AG04450 (cell line): ENCODE measurements at places on chromosomes 16 and 17.

DNA sequence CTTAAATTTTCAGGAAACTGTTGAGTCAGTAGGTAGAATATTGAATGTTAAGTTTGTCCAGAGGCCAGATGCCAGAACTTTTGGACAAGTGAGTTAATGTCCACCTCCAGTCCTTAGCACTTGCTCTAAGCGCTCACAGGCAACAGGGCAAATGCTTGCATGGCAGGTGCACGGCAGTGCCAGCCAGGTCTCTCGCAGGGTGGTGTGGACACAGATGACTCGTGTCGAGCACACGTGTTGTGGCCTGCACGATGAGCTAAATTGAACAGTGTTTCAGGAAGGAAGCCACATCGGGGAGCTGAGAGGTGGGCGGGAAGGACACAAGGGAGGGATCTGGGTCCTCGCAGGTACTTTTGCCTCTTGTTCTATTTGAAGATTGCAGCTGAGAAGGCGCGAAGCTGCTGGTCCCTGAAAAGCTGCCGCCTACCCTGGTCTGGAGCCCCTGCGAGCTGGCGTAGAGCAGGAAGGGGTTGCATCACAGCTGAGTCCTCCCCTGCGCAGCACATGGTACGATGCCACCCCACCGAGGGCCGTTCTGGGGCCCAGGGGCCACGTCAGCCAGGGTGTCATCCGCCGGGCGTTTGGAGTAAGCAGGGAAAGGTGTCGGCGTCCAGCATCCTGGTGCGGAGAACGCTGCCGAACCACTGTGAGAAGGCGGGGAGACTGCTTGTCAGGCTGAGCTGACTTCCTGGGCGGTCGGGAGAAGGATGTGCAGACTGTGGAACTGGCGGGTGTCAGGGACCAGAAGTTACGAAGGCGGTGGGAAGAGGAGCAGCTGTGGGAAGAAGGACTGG lies 6.3 kb downstream of the RAB40C start:
- DNase-seq, result no peak

- DNase-seq, result no peak
These were observed 27.9 kb upstream of the C16orf95 start for GRCh38 chr16:87344931-87345631.

DNA sequence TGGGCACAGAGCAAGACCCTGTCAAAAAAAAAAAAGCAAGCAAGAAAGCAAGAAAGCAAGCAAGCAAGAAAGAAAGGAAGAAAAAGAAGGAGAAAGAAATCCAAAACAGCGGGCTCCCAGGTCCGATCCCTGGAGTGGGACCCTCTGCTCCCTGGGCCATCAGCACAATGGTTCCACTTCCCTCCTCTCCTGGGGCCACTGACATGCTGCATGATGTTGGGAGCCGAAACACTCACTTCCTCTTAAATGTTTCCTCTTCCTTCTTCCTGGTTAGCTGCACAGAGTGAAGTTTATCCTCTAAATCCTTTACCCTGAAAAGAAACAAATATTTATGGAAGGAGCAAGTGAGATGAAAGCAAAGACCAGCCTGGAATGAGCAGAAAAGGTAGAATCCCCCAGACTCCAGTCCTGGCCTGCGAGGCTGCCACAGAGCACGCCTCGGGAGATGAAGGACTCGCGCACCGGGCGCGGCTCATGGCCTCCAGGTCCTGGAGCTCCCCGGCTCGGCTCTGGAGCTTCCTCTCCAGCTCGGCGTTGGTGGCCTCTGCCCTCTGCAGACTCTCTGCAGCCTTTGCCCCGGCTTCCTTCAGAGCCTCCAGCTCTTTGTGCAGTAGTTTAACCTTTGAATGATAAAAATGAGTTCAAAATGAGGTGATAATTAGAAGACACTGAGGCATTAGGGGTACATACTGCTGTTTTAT lies 19.0 kb downstream of the CCDC57 start:
- no peak for DNase-seq

GRCh38 chr16:52549011-52549692 lies 2.2 kb upstream of the TOX3 start:
- no peak for DNase-seq

- DNase-seq, result no peak
These were observed 19.3 kb downstream of the SOCS1 start for GRCh38 chr16:11236461-11237254.

DNA sequence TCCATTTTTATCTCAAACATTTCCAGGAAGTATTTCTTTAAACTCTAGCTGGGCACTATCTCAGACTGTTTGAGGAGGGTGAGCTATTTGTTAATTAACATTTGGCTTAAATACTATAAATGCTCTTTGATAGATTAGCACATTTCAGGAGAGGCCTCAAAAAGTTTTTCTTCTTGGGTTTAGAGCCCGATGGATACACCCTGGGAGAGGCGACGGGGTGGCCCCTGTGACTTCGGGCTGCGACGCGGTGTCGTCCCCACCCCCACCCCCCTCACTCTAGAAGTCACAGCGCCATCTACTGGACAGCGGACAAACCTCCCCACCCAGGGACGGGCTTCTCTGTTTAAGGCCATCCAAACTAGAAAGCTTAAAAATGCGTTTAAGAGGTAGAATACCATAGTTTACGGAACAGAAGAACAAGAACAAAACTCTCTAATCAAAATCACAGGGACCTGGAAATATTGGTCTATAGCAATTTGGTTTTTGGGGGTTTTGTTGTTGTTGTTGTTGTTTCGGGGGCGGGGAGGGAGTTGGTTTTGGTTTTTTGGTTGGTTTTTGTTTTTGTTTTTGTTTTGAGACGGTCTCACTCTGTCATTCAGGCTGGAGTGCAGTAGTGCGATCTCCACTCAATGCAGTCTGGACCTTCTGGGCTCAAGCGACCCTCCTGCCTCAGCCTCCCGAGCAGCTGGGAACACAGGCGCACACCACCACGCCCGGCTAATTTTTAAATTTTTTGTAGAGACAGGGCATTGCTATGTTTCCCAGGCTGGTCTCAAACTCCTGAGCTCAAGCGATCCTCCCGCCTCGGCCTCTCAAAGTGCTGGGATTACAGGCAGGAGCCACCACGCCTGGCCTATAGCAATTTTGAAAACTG lies 254.4 kb downstream of the C16orf95 start:
- DNase-seq, result no peak

DNA sequence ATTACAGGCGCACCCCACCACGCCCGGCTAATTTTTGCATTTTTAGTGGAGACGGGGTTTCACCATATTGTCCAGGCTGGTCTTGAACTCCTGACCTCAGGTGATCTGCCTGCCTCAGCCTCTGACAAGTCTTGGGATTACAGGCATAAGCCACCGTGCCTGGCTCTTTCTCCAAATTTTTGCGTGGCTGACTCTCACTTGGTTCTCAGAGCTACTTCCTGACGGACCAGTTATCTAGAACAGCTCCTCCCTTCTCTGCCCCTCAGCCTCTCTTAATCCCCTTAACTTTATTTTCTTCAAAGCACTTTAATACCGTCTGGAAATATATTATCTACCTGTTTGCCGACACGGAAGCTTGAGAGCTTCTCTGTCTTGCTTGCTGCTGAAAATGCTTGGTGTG lies 4.2 kb downstream of the YPEL2 start:
- no peak for DNase-seq

DNA sequence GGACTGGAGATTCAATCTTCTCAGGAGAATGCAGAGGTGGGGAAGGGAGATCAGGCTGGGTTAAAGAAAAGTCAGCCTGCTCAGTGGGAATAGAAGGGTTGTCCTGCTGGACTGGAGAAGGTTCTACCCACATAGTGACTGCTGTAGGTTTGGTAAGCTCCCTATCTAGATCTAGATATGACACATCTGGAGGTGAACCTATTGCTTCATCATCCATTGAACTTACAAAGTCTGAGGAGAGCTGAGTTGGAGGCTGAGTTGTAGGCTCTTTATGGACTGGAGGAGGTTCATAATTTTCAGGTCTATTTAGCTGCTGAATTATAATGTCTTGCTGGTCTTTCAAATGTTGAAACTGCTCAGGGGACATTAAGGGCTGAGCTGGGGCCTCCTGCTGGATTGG lies 46.0 kb upstream of the NF1 start:
- no peak for DNase-seq

- no peak for DNase-seq
These were observed 160.4 kb downstream of the KCNJ2 start for GRCh38 chr17:70329721-70330120.

GRCh38 chr16:29805232-29806098 lies 864 bp upstream of the MAZ start:
- peak; percentile 93 for DNase-seq

- DNase-seq, result no peak
These were observed 42.9 kb upstream of the KSR1 start for GRCh38 chr17:27413315-27413714.

GRCh38 chr16:84518804-84519341 lies 14.4 kb upstream of the MEAK7 start:
- DNase-seq, result no peak

DNA sequence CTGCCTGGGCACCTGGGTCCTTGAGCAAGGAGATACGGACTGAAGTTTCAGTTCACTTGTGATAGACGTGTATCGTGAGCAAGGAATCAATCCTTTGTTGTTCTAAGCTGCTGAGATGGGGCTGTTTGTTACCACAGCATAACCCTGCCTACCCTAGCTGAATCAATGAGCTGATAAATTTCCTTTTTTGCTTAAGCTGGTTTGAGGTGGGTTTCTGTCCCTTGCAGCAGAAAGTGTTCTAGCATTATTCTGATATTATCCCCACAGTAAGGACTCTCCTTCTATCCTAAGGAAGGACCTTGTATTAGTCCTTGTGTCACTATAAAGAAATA lies 51.5 kb downstream of the IL21R start:
- no peak for DNase-seq

GRCh38 chr17:63626551-63627180 lies 4.4 kb downstream of the MAP3K3 start:
- no peak for DNase-seq

- no peak for DNase-seq
These were observed 191.5 kb upstream of the RPL38 start for GRCh38 chr17:74011966-74012365.

GRCh38 chr16:8634991-8635736 lies 13.7 kb downstream of the METTL22 start:
- no peak for DNase-seq

DNA sequence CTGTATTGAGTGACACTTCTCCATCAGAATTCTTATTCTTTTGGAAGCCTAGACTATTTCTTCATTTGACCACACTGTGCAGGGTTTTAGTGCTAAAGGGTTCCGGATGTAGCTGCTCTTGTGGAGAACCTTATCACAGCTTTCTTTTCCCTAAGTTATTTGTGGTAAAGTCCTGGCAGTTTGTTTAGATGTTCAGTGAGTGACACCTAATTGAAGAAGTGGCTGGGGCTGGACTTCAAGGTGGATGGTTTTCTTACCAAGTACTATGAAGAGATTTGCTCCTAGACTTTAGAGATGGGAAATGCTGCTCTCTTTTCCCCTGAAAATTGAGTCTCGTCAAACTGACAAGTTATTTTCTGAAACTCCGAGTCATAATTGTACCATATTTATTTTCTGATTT lies 144.0 kb upstream of the TBX2 start:
- no peak for DNase-seq

DNA sequence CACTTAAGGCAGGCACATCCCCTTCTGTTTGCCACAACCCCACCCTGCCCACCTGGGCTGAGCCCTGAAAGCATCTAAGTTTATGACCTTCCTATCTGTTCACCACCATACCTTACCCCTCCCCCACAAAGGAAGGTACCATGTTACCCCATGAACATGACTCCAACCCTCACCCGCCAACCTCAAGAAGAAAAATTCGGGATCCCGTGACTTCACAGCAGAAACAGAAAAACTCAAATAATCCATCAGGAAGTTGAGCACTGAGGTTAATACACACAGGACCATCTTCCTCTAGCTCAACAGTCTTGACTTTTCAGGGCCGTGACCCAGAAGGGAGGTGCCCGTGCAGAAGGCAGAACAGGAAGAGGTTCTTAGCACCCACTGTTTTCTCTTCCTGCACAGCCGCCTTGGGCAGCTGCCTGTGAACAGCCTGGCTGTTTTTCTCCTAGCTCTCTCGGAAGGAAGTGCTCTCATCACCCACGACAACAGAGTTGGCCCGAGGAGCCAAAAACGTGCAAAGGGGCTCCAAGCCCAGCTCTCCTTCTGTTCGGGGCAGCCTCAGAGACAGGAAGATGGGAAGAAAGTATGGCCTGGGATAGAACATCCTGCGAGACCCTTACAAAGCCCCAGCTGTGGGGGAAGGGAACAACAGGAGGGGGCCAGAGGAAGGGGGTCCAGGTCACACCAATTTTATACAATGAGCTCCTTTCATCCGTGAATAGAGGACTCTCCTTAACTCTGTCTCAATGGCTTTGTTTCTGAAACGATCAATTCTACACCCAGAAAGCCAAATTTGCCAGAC lies 101.1 kb downstream of the XYLT1 start:
- no peak for DNase-seq

GRCh38 chr17:68239632-68240366 lies 8.0 kb upstream of the AMZ2 start:
- no peak for DNase-seq

- no peak for DNase-seq
These were observed 1681.0 kb downstream of the TP53TG3F start for GRCh38 chr16:35140293-35140986.

DNA sequence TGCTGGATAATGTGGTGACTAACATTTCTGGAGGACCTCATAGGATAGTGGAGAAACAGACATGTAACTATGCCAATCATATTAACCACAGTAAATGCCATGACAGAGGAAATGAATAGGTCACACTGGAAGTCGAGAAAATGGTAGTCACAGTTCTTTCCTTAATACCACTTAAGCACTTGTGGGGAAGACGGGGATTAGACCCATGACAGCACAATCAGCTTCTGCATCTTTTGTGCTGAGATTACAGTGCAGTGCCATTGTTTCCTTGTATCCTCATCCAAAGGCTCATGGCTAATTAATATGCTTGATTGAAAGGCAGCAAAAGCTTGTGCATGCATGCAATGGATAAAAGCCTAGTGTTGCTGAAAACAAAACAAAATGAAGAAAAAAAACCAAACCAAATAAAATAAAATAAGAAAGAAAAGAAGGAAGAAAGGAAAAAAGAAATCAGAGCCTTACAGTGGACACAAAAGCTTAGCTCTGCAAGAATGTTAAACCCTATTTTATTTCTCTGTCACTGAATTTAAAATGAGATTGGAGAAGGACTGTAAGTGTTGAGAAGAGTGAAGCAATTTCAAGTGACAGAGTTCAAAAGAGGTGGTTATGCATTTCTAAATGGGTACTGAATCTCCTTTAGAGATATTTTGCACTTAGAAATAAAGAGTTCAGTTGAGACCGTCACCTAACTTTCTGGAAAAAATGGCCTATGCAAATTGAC lies 1011.9 kb downstream of the CDH8 start:
- no peak for DNase-seq

DNA sequence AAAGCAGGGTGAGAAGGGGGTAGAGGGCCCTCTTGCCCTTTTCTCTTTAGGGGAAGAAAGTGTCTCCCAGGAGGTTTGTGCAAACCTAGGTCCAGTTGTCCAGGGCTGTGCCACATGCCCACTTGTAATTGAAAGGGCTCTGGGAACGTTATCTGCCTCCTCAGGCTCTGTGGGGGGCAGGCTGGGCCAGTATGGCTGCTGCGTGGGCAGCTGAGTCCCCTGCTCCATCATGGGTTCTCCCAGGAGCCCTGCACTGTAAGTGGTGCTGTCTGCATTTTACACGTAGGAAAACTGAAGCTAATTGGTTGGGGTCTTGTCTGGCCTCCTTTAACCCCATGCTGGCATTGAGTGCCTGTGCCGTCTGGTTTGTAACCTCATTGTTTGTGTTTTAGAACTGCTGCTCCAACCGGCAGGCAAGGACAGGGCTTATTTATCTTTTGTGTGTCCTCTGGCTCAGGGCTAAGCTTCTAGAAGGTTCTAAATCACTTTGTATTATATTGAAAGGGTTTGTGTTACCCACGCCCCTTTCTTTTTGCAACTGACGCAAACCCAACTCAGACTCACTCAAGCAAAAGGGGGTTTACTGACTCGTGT lies 117.7 kb upstream of the CIBAR2 start:
- DNase-seq, result no peak
